MCF 10A (cell line): ENCODE measurements at places on chromosomes 7 and 10. TPM values are rescaled to one million over a fixed set of nuclear protein-coding genes. Genes with fewer than 3 reads are reported as not detected.

DNA sequence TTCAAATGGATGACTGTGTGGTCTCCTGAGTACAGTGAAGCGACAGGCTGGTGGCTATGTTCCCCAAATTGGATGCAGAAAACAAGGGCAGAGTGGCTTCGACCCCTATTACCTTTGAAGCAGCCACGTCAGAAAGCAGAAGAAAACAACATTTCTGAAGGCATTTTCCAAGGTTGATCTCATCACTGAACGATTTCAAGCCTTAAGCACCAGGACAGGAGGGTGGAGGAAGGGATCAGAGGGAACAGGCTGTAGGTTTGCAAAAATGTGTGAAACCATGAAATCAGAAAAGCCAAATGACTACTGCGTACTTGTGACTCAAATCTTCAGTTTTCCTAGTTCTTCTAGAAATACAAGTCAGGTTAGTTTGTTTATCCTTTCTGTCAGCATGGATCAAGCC lies 181.0 kb upstream of the TMEM106B start:
- no peak overlapping the region for H3K27ac ChIP-seq
- no peaks in the 10 kb centered on the region for H3K27me3 ChIP-seq
- H3K4me3 ChIP-seq, result no peak overlapping the region
- DNase-seq, result no peak
- peaks cover 14% of the 10 kb centered on the region for H3K4me1 ChIP-seq

DNA sequence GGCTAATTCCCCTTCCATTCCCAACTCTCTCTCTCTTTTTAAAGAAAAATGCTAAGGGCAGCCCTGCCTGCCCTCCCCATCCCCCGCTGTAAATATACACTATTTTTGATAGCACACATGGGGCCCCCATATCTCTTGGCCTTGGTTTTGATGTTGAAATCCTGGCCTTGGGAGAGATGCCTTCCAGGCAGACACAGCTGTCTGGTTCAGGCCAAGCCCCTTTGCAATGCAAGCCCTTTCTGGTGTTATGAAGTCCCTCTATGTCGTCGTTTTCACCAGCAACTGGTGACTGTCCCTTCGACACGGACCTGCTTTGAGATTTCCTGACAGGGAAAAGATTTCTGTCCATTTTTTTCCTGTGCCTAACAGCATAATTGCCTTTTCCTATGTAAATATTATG lies 3.0 kb downstream of the ADRA2A start:
- H3K27me3 ChIP-seq, result peaks cover 23% of the 10 kb centered on the region
- H3K4me1 ChIP-seq, result no peaks in the 10 kb centered on the region
- no peak overlapping the region for H3K27ac ChIP-seq
- no peak for DNase-seq

DNA sequence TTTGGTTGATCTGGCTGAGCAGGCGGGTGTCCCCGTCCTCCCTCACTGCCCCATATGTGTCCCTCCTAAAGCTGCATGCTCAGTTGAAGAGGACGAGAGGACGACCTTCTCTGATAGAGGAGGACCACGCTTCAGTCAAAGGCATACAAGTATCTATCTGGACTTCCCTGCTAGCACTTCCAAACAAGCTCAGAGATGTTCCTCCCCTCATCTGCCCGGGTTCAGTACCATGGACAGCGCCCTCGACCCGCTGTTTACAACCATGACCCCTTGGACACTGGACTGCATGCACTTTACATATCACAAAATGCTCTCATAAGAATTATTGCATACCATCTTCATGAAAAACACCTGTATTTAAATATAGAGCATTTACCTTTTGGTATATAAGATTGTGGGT lies 26.9 kb upstream of the TRIM56 start:
- DNase-seq, result peak; percentile 55
- H3K4me1 ChIP-seq, result no peaks in the 10 kb centered on the region
- H3K27me3 ChIP-seq, result peaks cover 77% of the 10 kb centered on the region
- H3K4me3 ChIP-seq, result no peak overlapping the region
- no peaks in the 10 kb centered on the region for H3K36me3 ChIP-seq

DNA sequence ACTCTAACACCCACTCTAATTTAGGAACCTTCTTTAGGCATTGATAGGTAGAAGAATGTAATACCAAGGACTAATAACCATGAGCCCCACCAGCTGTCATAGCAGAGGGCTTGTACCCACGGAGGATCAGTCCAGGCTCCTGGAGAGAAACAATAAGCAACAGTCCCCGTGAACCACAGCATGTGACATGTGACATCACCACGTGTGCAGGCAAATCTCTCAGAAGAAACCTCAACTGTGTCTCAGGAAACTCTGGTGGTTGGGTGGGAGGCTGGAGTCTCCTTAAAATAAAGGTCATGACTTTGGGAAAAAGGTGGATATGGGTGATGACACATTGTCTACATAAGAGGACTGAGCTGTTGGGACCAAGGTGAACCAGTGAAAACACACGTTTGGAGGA lies 653.9 kb upstream of the FOXK1 start:
- no peak overlapping the region for H3K27ac ChIP-seq
- DNase-seq, result no peak
- H3K4me1 ChIP-seq, result no peaks in the 10 kb centered on the region
- H3K36me3 ChIP-seq, result no peaks in the 10 kb centered on the region

- no peak overlapping the region for H3K4me3 ChIP-seq
- no peak overlapping the region for H3K27ac ChIP-seq
- no peaks in the 10 kb centered on the region for H3K27me3 ChIP-seq
- no peak for DNase-seq
- peaks cover 23% of the 10 kb centered on the region for H3K4me1 ChIP-seq
Observed at GRCh38 chr10:72267381-72267780, 6.3 kb upstream of the DDIT4 start.

- no peak for DNase-seq
- H3K4me1 ChIP-seq, result peaks cover 6% of the 10 kb centered on the region
- no peaks in the 10 kb centered on the region for H3K27me3 ChIP-seq
- no peak overlapping the region for H3K4me3 ChIP-seq
Observed at GRCh38 chr10:88508796-88509195, 74.3 kb downstream of the RNLS start.

DNA sequence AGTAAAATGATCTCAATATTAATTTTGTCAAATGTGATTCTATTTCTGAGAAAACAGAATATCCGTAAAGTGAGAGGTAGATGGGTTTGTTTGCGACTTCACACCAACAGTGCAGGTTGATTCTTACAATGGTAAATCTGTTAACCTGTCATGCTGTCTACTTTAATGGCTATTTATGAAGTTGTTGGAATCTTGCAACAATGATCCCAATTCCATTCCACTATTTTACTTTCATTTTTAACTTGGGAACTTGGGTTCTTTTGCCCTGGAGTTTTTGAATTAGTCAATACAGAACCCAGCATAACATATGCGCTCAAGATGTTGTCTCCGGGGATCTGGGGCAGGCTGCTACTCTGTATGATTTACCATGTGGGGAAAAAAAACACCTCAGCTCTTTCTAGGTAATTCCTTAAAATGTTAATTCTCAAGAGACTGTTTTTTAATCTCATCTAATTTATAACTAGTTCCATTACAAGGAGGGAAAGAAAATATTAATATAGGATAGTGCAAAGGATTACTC lies 1.2 kb downstream of the LGI1 start:
- H3K4me3 ChIP-seq, result no peak overlapping the region
- DNase-seq, result no peak

DNA sequence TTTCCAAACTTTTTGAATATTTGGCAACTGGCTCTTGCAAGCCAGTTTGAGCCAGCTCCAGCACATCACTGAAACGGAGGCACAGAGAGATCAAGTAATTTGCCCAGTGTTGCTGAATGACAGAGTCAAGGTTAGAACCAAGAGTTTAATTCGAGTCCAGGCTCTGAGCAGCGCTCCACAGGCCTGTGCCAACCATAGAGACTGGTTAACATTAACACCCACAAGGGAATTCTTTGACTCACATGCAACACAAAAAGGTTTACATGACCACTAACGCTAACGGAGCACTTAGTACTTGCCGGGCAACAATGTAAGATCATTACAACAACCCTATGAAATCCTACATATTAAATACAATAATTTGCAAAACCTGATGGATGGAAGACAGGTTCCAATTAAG lies 1.5 kb downstream of the RGS10 start:
- H3K27me3 ChIP-seq, result no peaks in the 10 kb centered on the region
- no peak overlapping the region for H3K27ac ChIP-seq
- peak overlapping the region; percentile 77 for H3K4me3 ChIP-seq
- DNase-seq, result no peak
- H3K36me3 ChIP-seq, result peaks cover 10% of the 10 kb centered on the region

- no peaks in the 10 kb centered on the region for H3K27me3 ChIP-seq
- peaks cover 33% of the 10 kb centered on the region for H3K4me1 ChIP-seq
- peak overlapping the region; percentile 83 for H3K27ac ChIP-seq
- no peak overlapping the region for H3K4me3 ChIP-seq
- no peaks in the 10 kb centered on the region for H3K36me3 ChIP-seq
- no peak for DNase-seq
Observed at GRCh38 chr7:116423499-116423898, 76.0 kb upstream of the CAV2 start.

GRCh38 chr10:15842556-15843169 lies 17.6 kb downstream of the MINDY3 start:
- peaks cover 5% of the 10 kb centered on the region for H3K36me3 ChIP-seq
- peaks cover 8% of the 10 kb centered on the region for H3K4me1 ChIP-seq
- H3K27ac ChIP-seq, result peak overlapping the region; percentile 35
- no peak overlapping the region for H3K4me3 ChIP-seq
- H3K27me3 ChIP-seq, result no peaks in the 10 kb centered on the region
- peak; percentile 50 for DNase-seq

DNA sequence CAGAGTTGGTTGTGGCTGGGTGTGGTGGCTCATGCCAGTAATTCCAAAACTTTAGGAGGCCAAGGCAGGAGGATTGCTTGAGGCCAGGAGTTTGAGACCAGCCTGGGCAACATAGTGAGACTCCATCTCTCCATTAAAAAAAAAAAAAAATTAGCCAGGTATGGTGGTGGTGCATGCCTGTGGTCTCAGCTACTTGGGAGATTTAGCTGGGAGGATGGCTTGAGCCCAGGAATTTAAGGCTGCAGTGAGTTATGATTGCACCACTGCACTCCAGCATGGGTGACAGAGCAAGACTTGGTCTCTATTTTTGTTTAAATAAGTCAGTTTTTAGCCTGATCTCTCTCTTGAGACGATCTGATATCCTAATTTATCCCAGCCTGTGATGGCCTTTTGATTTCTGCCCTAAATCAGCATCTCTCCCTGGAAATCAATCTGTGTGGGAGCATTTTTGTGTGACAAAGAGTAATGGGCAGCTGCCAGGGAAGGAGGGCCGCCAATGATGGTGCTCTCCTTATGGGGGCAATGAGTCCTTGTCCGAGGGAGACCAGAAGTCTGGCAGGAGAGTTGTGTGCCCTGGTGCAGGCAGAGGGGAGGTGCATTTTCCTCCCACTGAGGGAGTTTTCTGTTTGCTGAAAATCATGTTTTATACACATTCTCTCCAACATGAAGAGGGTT lies 111.0 kb downstream of the NRP1 start:
- no peak overlapping the region for H3K4me3 ChIP-seq
- no peaks in the 10 kb centered on the region for H3K4me1 ChIP-seq
- no peak overlapping the region for H3K27ac ChIP-seq

DNA sequence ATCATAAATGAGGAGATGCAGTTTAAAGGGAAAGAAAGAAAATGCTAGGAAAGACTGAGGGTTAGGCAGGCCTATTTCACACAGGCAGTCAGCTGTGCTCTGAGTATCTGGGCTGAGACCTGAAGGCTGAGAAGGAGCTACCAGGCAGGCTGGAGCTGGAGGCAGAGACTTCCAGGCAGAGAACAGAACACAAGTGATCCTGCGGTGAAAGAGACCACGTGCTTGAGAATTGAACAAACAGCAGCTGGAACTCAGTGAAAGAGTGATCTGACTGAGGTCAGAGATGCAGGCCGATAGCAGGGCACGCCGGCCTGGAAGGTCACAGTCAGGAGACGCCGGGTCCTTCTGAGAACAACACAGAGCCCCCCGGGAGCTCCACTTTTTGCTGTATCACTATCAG lies 147.8 kb downstream of the ADAM12 start:
- DNase-seq, result no peak
- no peaks in the 10 kb centered on the region for H3K36me3 ChIP-seq
- no peak overlapping the region for H3K4me3 ChIP-seq
- no peaks in the 10 kb centered on the region for H3K4me1 ChIP-seq

DNA sequence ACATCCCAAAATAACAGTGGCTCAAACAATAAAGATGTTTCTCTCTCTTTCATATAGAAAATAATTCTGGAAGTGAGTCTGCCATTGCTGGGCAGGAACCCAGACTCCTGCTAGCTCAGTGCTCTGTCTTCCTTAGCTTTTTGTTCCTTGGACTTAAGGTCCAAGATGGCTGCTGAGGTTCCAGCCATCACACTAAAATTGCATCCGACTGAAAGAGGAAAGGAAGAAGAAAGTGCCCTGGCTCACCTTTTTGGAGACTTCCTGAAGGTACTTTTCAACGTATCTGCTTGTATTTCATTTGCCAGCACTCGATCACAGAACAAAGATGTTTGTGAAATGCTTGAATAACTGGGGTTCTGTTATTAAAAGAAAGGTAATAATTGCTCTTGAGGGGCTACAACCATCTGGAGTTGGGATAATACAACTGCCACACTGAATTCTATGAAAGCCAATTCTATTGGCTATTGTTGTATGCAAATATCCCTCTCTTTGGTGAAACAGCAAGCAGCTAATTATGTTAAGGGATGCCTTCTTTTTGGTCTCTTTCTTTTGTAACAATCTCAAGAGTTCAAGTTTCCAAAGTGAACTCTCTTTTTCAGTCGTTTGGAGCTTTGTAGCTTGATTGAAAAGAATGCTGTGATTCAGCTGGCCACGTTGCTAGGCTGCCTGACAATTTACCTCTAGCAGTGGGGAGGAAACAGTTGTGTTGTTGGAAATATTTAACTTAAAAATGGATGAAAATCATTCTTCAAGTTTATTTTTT lies 83.9 kb downstream of the BAMBI start:
- H3K27ac ChIP-seq, result no peak overlapping the region
- no peak overlapping the region for H3K4me3 ChIP-seq
- no peaks in the 10 kb centered on the region for H3K36me3 ChIP-seq
- no peak for DNase-seq
- no peaks in the 10 kb centered on the region for H3K4me1 ChIP-seq

GRCh38 chr7:22909917-22910316 lies 87.3 kb upstream of the TOMM7 start:
- H3K27me3 ChIP-seq, result no peaks in the 10 kb centered on the region
- H3K36me3 ChIP-seq, result no peaks in the 10 kb centered on the region
- H3K4me3 ChIP-seq, result no peak overlapping the region
- H3K27ac ChIP-seq, result no peak overlapping the region
- no peak for DNase-seq

GRCh38 chr7:122416336-122416735 lies 111.8 kb upstream of the FEZF1 start:
- no peak overlapping the region for H3K4me3 ChIP-seq
- H3K4me1 ChIP-seq, result no peaks in the 10 kb centered on the region
- no peak overlapping the region for H3K27ac ChIP-seq
- no peak for DNase-seq

- H3K4me1 ChIP-seq, result no peaks in the 10 kb centered on the region
- no peak for DNase-seq
- peaks cover 7% of the 10 kb centered on the region for H3K36me3 ChIP-seq
- H3K4me3 ChIP-seq, result no peak overlapping the region
Observed at GRCh38 chr7:28718055-28718481, 240.1 kb downstream of the TRIL start.

The SPDYE9 gene
- total RNA-seq, result not detected in 2 replicates

The MUC12 gene
- total RNA-seq, result not detected in 2 replicates

The BMPR1A gene
- 27.3 and 34.3 TPM in 2 replicates for total RNA-seq

The PHKG1 gene
- 1.2 and 2.4 TPM in 2 replicates for total RNA-seq

The NUP42 gene
- total RNA-seq, result 41.3 and 42.0 TPM in 2 replicates

The ZNF425 gene
- 2.6 and 3.3 TPM in 2 replicates for total RNA-seq

The GJD4 gene
- total RNA-seq, result not detected in 2 replicates

The IKZF1 gene
- not detected in 2 replicates for total RNA-seq

The MSMB gene
- total RNA-seq, result not detected in 2 replicates
